Neuronal stem cell (in vitro differentiated cells): ENCODE measurements at places on chromosomes 2 and 18.

- no peak overlapping the region for H3K4me3 ChIP-seq
- H3K4me1 ChIP-seq: no peaks in the 10 kb centered on the region
- peak; percentile 41 for DNase-seq
- H3K36me3 ChIP-seq: no peaks in the 10 kb centered on the region
- no peak overlapping the region for H3K27ac ChIP-seq
These were observed 185.3 kb upstream of the ATP5MC3 start for GRCh38 chr2:175366815-175367214.

- H3K36me3 ChIP-seq: peaks cover 46% of the 10 kb centered on the region
- H3K4me3 ChIP-seq: no peak overlapping the region
These were observed 130.1 kb upstream of the DAPL1 start for GRCh38 chr2:158664987-158665386.

- DNase-seq: no peak
- no peaks in the 10 kb centered on the region for H3K4me1 ChIP-seq
- H3K36me3 ChIP-seq: no peaks in the 10 kb centered on the region
- H3K27me3 ChIP-seq: peaks cover 7% of the 10 kb centered on the region
- no peak overlapping the region for H3K4me3 ChIP-seq
These were observed 400 bp upstream of the PRLH start for GRCh38 chr2:237565974-237566373.

- no peaks in the 10 kb centered on the region for H3K27me3 ChIP-seq
- no peaks in the 10 kb centered on the region for H3K36me3 ChIP-seq
- DNase-seq: no peak
These were observed 238.6 kb downstream of the SEPTIN10 start for GRCh38 chr2:109375131-109375561.

DNA sequence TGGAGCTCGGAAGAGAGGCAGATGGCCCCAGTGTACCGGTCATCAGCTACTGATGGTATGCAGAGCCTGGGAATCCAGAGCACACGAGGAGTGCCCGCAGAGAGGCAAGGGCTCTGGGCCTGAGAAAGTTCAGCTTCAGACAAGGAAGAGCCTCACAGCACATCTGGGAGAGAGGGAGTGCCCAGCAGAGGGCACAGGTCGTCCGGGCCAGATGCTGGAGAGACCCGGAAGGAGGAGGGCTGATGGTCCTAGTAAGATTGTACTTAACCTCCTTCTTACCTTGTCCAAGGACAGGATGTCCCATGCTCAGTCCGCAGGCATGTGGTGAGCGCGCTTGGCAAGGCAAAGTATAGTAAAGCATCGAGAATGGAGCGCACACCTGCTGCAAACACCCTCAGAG lies 24.4 kb upstream of the CHMP1B start:
- H3K27me3 ChIP-seq: no peaks in the 10 kb centered on the region
- H3K27ac ChIP-seq: no peak overlapping the region
- no peak overlapping the region for H3K4me3 ChIP-seq
- H3K4me1 ChIP-seq: peaks cover 3% of the 10 kb centered on the region

DNA sequence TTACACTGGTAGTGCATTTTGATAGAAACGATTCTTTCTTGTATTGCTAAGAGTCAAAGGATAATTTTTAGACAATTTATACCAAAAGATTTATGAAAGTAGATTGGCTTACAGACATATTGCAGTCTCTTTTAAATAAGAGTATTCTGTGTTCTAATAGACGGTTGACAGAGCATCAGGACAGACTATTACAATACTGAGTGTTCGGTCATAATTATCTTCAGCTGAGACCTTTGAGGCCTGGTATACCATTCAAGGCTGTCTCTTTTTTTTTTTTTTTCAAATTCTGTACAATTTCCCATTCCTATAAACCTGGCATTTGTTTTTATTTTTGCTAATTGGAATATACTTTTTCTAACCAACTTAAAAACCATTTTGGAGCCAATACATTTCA lies 140.6 kb upstream of the NOSTRIN start:
- H3K36me3 ChIP-seq: no peaks in the 10 kb centered on the region
- H3K4me3 ChIP-seq: no peak overlapping the region
- peaks cover 12% of the 10 kb centered on the region for H3K4me1 ChIP-seq
- no peak overlapping the region for H3K27ac ChIP-seq
- no peaks in the 10 kb centered on the region for H3K27me3 ChIP-seq
- no peak for DNase-seq

GRCh38 chr2:17375262-17375661 lies 143.0 kb downstream of the RAD51AP2 start:
- H3K4me3 ChIP-seq: no peak overlapping the region
- no peaks in the 10 kb centered on the region for H3K36me3 ChIP-seq
- no peaks in the 10 kb centered on the region for H3K4me1 ChIP-seq
- no peak for DNase-seq

DNA sequence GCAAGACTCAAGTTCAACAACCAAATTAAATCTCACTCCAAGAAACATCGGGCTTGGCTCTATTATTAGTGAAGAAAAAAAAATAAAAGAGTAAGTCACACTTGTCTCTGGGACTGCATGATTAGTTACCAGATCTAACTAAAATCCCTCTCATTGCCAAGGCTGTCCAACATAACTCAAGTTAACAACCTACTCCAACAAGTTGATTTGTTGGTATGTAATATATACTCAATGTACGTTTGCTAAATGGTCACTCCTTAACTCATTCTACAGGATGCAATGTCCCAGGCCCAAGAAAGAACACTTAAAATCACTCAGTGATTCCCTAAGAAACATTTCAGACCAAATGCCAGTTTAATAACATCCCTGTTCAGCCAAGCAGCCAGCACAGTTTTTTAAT lies 95.1 kb downstream of the DYM start:
- H3K27me3 ChIP-seq: no peaks in the 10 kb centered on the region
- H3K27ac ChIP-seq: no peak overlapping the region
- no peaks in the 10 kb centered on the region for H3K36me3 ChIP-seq

GRCh38 chr2:182611009-182611408 lies 105.0 kb upstream of the DNAJC10 start:
- H3K27me3 ChIP-seq: no peaks in the 10 kb centered on the region
- DNase-seq: no peak
- H3K36me3 ChIP-seq: no peaks in the 10 kb centered on the region

- H3K27ac ChIP-seq: no peak overlapping the region
- no peaks in the 10 kb centered on the region for H3K4me1 ChIP-seq
- H3K36me3 ChIP-seq: no peaks in the 10 kb centered on the region
- no peaks in the 10 kb centered on the region for H3K27me3 ChIP-seq
- no peak for DNase-seq
- H3K4me3 ChIP-seq: no peak overlapping the region
These were observed 262.0 kb upstream of the MMADHC start for GRCh38 chr2:149849591-149849990.

- no peaks in the 10 kb centered on the region for H3K36me3 ChIP-seq
- no peaks in the 10 kb centered on the region for H3K27me3 ChIP-seq
- H3K27ac ChIP-seq: no peak overlapping the region
- H3K4me1 ChIP-seq: no peaks in the 10 kb centered on the region
- H3K4me3 ChIP-seq: no peak overlapping the region
- no peak for DNase-seq
These were observed 87.3 kb downstream of the COLEC12 start for GRCh38 chr18:413233-413632.

DNA sequence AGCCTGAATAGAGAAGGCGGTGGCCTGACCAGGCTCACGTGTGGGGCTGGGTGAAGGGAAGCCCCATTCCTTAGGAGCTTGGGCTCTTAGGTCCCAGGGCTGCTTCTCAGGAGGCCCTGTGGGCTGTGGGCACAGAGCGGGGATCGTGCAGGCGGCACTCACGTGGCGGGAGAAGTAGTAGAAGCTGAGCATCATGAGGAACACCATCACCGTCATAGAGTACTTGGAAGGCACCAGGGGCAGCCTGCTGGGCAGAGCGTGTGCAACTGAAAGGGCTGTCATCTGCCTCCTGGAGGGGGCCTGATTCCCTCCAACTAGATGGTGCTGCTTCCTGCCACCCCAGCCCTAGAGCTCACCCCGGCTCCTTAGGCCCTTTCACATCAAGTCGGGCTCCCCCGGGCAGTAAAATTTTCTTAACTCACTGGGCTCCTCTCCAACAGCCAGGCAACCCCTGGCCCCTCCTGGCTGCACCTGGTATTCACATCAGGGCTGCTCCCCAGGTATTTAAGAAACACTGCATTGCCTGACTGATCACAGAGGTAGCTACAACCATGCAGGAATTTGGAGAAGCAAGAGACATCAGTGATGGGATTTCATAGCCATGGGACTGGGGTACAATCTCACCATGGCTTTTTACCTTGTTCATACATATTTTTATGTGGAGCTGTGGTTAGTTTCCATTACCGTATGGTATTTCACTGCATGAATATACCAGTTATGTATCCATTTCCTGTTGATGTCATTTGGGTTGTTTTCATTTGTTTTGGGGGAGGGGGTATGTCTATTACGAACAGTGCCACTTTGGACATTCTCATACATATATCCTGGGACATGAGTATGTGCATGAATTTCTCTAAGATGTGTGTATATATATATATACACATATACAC lies 32.9 kb downstream of the CENPO start:
- no peak overlapping the region for H3K27ac ChIP-seq
- peaks cover 12% of the 10 kb centered on the region for H3K4me1 ChIP-seq
- H3K36me3 ChIP-seq: peaks cover 71% of the 10 kb centered on the region
- DNase-seq: no peak
- H3K27me3 ChIP-seq: no peaks in the 10 kb centered on the region

DNA sequence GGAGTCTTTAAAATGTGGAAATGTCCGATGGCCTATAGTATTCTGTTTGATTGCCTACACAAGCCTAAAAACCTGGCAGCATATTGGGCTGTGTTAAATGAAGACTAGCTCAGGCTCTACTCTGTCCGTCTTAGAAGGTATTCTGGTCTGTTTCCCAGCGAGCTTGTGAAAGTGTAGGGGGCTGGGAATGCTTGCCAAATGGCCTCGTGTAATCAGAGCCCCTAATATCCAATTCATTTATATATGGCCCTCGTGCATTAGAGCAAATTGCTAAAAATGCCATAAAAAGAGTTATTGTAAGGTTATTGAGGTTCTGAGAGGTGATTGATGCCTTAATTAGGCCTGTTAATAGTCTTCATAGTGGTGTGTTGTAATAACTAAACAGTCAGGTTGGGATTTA lies 1500.4 kb downstream of the DPP10 start:
- H3K27me3 ChIP-seq: no peaks in the 10 kb centered on the region
- H3K4me3 ChIP-seq: no peak overlapping the region
- no peaks in the 10 kb centered on the region for H3K4me1 ChIP-seq
- no peaks in the 10 kb centered on the region for H3K36me3 ChIP-seq

- no peak for DNase-seq
- H3K4me3 ChIP-seq: no peak overlapping the region
- peak overlapping the region; percentile 50 for H3K27ac ChIP-seq
These were observed 279.5 kb downstream of the NDUFA10 start for GRCh38 chr2:239745386-239746227.

DNA sequence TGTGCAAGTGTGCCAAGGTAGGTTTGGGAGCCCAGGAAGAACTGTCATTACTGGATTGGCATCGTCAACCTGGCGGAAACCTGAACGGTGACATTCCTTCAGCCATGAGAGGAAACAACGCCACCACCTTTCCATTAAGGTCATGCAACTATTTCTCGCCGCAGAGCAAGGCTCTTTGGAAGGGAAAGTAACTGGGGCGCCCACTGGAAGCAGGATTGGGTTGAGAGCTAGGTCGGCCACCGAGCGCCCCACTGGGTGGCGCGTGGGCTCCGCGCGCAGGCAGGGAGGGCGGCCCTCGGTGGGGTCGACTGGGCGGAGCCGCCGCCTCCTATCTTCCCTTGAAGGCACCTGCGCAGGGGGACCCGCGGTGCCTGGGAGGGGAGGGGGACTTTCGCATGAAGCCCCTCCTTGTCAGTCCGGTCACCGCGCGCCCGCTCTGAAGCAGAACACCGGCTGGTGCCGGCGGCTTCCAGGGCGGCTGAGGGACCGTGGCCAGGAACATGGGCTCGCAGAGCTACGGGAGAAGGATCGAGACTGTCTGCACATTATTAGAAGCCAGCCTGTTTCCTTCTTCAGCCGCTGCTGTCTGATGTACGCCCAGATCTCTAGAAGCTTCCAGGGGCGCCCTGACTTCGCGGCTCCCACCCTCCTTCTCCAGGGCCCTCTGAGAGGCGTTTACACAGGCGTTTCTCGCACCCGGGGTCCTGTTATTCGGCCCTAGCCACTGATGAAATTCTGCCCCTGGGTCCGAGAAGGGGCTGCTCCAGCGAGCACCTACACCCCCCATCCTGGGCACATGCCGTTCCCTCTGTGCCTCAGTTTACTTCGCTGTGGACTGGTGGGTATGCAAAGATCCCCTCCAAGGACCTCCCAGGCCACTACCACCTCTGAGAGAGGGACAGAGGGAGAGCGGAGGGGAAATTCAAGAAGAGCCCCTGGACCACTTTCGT lies 27.3 kb upstream of the MAL start:
- no peaks in the 10 kb centered on the region for H3K36me3 ChIP-seq
- peaks cover 15% of the 10 kb centered on the region for H3K4me1 ChIP-seq
- H3K27me3 ChIP-seq: peaks cover 7% of the 10 kb centered on the region
- no peak overlapping the region for H3K27ac ChIP-seq

GRCh38 chr2:85390941-85391669 lies 19.1 kb downstream of the CAPG start:
- DNase-seq: no peak
- peaks cover 15% of the 10 kb centered on the region for H3K36me3 ChIP-seq
- peaks cover 15% of the 10 kb centered on the region for H3K4me1 ChIP-seq
- no peak overlapping the region for H3K27ac ChIP-seq
- no peak overlapping the region for H3K4me3 ChIP-seq
- no peaks in the 10 kb centered on the region for H3K27me3 ChIP-seq

GRCh38 chr2:105447476-105447875 lies 48.6 kb upstream of the FHL2 start:
- no peak overlapping the region for H3K4me3 ChIP-seq
- no peak for DNase-seq
- H3K4me1 ChIP-seq: no peaks in the 10 kb centered on the region

- H3K4me3 ChIP-seq: no peak overlapping the region
- peaks cover 3% of the 10 kb centered on the region for H3K4me1 ChIP-seq
- H3K27ac ChIP-seq: no peak overlapping the region
- DNase-seq: no peak
- peaks cover 3% of the 10 kb centered on the region for H3K36me3 ChIP-seq
- H3K27me3 ChIP-seq: no peaks in the 10 kb centered on the region
These were observed 65.7 kb downstream of the RRM2 start for GRCh38 chr2:10188211-10188610.

DNA sequence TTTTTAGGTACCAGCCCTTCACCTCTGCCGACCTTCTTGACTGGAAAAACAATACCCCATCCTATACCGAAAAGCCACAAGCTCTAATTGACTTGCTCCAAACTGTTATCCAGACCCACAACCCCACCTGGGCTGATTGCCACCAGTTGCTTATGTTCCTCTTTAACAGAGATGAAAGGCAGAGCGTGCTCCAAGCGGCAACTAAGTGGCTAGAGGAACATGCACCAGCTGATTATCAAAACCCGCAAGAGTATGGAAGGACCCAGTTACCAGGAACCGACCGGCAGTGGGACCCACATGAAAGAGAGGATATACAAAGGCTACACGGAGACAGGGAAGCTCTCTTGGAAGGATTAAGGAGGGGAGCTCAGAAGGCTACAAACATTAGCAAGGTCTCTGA lies 86.1 kb upstream of the TANC1 start:
- peaks cover 3% of the 10 kb centered on the region for H3K27me3 ChIP-seq
- H3K36me3 ChIP-seq: no peaks in the 10 kb centered on the region
- no peaks in the 10 kb centered on the region for H3K4me1 ChIP-seq
- no peak for DNase-seq
- H3K27ac ChIP-seq: no peak overlapping the region

- H3K36me3 ChIP-seq: no peaks in the 10 kb centered on the region
- no peak overlapping the region for H3K4me3 ChIP-seq
- no peak for DNase-seq
- no peaks in the 10 kb centered on the region for H3K27me3 ChIP-seq
- H3K27ac ChIP-seq: no peak overlapping the region
- peaks cover 6% of the 10 kb centered on the region for H3K4me1 ChIP-seq
These were observed 915 bp downstream of the CROCC2 start for GRCh38 chr2:240906911-240907590.

- H3K36me3 ChIP-seq: no peaks in the 10 kb centered on the region
- peaks cover 7% of the 10 kb centered on the region for H3K4me1 ChIP-seq
- DNase-seq: peak; percentile 55
- peak overlapping the region; percentile 77 for H3K4me3 ChIP-seq
- peaks cover 18% of the 10 kb centered on the region for H3K27me3 ChIP-seq
- peak overlapping the region; percentile 38 for H3K27ac ChIP-seq
These were observed 626 bp upstream of the SLC1A4 start for GRCh38 chr2:64988420-64989125.
